Stimulated activated CD4-positive, alpha-beta T cell treated with anti-CD3 and anti-CD28 coated beads, Interleukin-15, amount 100 ng/mL, for 1 hour (primary cell): ENCODE measurements at places on chromosomes 6 and 20.

DNA sequence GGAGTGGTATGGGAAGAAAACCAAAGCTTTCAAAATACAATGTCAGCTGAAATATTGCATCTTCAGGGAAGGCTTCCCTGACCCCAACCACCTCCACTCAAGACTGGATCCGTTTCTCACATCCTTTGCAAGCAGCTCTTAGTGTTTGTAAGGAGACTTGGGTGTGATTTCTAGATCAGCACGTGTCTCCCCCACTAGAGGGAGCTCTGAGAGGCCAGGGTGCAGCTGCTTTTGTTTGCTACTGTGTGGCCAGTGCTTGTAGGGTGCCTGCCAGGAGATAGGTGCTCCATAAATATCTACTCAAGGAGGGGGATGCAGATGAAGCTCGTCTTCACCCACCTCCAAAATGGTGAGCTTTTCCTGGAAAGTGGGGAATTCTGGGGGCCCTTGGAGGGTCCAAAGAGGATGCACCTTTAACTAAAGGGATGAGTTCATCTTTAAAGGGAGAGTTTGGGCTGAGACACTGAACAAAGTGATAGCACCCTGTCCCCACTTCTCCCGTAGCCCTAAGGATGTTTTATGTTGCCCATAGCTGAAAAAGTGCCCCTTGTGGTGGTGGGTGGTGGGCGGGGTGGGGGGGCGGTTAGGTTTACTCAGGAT lies 52.6 kb upstream of the MAFB start:
- DNase-seq, result no peak

GRCh38 chr6:141562186-141562811 lies 570.4 kb upstream of the GJE1 start:
- no peak for DNase-seq

DNA sequence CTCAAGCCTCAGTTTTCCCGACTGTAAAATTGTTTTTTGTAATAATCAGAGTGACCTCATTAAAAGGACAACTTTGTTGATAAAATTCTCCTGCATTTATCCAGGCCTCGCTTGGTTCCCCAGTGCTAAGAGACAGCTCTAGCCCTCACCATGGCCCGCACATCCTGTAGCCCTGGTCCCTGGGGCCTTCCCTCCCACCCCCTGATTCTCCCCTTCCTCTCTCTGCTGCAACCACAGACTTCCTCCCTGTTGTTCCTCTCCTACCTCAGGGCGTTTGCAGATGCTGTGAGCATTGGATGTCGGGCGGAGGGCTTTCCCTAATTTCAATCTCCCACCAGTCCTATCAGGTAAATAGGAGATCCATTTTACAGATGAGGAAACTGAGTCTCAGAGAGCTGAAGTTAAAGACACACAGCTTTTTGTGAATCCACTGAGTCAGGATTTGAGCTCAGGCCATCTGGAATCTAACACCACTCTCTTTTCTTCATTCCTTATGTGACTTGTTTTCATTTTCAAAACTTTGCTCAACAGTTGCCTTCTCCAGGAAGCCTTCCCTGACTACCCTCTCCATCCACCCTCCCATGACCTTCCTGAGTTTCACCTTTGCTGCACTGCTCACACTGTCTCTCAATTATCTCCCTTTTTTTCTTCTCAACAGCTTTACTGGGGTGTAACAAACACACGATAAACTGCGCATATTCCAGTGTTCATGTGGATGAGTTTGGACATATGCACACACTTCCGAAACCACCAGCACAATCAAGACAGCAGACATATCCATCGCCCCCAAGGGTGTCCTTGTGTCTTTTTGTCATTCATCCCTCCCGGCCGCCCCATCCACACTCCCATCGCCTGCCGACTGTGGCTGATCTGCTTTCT lies 107.1 kb downstream of the CEBPB start:
- no peak for DNase-seq

GRCh38 chr20:14622796-14623195 lies 285.4 kb upstream of the FLRT3 start:
- DNase-seq, result no peak

DNA sequence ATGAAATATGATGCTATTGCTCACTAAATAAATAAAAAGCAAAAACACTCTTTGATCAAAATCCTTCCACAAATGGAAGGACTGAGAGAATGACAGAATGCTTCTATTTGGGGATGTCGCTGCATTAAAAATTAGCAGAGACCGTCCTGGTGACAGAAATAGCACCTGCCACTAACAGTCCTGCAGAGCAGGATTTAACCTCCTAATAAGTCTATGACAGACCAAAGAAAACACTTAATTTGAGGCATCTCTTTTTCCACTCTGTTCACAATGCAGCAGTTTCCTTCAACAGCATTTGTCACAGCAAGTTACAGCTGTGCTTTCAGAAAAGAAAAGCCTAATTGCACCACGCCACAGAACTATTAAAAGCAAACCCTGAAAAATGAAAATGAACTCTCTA lies 140.6 kb upstream of the BEND6 start:
- DNase-seq, result no peak

DNA sequence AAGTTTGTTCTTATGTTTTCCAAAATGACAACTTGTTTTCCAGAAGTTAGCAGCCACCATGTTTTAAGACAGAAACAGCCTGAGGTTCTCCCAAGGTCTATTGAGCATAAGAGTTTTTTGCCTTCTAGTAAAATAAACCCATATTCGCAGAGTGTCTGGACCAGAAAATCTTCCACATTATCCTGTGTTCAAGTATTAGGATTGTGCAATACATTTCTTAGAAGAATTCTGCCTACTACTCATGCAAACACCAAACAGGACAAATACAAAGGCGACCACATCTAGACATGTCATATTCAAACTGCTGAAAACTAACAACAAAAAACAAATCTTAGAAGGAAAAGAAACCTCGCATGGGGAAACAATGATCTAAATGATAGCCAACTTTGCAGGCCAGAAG lies 145.4 kb upstream of the AHI1 start:
- DNase-seq, result no peak

DNA sequence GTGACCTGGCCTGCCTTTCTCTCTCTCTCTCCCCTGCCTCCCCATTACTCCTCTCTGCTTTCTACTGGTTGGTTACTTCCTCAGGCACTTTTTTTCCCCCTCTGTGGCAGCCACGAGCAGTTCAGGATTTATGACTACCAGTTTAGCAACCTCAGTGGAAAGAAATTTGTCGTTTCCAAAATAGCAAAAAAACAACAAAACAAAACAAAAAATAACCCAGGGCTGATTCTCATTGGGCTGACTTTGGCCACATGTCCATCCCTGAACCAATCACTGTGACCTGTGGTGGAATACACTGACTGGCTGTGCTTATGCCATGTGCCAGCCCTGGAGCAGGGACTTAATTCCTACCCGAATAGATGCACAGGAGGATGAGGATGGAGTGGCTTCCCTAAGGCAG lies 137.4 kb downstream of the TFAP2C start:
- DNase-seq, result no peak

DNA sequence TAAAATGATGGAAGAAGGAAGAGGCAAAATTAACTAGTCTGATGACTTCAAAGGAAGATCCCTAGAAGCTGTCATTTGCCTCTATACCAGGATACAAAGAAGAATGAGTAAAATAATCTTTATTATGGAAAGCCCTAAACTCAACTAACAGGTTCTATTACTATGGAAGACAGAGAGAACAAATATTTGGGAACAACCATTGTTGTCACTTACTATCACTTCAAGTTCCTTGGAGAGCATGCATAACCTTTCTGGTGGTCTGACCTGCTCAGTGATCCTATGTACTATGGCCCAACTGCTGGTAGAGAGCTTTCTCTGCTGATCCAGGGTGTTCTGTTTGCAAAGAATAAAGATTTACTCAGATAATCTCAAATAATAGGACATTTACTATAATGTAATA lies 62.8 kb upstream of the TASP1 start:
- no peak for DNase-seq

DNA sequence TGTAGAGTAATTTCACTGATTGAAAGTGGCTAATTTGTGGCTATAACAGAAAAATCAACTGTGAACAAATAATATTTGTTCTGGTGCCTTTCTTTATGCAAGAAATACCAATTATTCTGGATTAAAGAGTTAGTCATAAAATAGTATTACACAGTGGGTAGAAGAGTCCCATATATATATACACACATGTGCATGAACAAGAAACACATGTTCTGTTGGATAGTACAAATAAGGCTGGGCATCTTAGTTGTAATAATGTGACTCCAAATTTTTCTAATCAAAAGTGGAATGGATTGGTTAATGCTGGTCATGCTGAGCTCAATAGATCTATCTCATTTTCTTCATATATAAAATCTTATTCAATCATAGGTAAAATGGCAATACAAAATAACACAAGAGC lies 179.4 kb downstream of the OGFRL1 start:
- DNase-seq, result no peak
